ENCODE measurements at places on chromosomes 7 and 10.
A peak's percentile ranks its signal among the peaks of the same experiment; 100 is the strongest.

- DNase-seq = peak; percentile 21
Measured at GRCh38 chr7:81333004-81333403, 414.2 kb upstream of the SEMA3C start.

DNA sequence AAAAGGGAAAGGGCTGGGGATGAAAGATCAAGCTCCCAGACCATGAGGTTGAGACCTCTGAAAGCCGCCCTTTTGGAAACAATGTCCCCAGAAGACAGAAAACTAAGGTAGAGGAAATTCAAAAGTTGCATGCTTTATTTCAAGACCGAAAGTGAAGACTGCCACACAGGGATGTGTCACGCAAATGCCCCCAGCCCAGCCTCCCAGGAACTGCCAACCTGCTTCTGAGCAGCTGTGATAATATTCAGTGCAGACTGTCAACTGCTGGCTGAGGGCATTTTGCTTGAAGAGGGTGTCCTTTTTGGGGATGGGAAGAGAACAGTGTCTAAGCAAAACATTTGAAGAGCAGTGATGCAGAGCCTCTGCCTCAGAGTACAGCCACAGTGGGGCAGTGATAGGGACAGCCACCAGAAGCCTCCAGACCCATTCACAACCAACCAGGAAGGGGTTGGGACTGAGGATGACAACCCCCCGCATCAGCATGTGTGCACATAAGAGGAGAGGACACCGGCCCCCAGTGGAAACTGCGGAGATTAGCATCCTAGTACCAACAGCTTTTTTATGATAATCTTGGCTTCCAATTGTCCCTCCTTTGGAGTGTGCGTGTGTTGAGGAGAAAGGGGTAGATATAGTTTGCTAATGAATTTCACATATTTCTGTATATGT, 34.7 kb upstream of the NFE2L3 start:
- DNase-seq = no peak

- DNase-seq = peak; percentile 41
Measured at GRCh38 chr10:104336821-104337467, 1.3 kb downstream of the ITPRIP start.

DNA sequence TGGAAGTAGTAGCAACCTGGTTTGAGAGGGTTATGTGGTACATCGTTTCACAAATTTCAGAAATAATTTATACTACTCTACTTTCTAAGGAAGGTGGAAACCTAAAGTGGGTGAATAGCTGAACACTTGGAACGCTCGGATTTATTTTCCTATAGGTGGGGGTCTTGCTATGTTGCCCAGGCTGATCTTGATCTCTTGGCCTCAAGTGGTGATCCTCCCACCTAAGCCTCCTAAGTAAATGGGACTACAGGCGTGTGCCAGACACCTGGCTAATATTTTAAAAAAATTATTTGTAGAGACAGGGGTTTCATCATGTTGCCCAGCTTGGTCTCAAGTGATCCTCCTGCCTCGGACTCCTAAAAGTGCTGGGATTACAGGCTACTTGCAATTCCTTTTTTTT, 6.7 kb upstream of the KMT2E start:
- DNase-seq = no peak

DNA sequence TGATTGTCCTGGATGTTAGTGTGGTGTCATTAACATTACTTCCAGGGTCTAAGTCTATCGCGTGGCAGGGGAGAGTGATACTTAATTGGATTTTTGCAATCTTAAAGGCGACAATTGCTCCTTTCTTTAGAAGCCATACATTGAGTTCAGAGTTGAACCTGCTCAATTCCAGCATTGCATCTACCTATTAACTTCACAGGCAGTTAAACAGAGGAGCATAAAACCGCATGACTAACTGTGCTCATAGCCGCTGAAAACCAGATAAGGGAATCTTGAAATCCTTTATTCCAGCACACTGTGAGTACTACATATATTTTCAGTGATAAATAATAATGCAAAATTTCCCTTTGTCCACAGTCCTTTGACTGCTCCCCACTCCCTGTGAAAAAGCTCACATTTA, 255.3 kb downstream of the STK31 start:
- no peak for DNase-seq

DNA sequence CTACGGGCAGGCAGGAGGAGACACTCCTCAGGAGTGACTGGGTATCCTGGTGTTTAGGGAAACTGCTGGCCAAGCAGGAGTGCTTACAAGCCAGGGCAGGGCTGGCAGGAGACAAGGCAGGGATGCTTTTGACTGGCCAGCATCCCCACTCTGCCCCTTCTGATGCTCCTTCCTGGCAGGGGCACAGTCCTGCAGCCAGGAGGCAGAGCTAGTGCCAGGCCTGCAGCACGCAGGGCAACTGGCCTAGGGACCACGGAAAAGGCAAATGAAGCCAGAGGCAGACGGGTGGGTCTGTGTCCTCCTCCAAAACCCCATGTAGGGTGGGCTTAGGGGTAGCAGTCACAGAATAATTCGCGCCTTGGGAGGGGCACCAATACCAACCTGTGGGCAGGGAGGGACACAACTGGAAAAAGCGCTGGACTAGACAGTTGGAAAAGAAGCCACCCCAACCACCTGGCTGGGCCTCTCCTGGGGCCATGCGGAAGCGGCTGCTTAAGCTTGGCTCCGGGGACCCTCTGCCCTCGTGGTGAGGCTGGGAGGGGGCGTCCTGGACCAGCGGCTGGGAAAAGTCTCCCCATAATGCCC, 4.8 kb downstream of the IMPDH1 start:
- no peak for DNase-seq

GRCh38 chr7:77354484-77354883, 61.7 kb downstream of the GSAP start:
- no peak for DNase-seq

DNA sequence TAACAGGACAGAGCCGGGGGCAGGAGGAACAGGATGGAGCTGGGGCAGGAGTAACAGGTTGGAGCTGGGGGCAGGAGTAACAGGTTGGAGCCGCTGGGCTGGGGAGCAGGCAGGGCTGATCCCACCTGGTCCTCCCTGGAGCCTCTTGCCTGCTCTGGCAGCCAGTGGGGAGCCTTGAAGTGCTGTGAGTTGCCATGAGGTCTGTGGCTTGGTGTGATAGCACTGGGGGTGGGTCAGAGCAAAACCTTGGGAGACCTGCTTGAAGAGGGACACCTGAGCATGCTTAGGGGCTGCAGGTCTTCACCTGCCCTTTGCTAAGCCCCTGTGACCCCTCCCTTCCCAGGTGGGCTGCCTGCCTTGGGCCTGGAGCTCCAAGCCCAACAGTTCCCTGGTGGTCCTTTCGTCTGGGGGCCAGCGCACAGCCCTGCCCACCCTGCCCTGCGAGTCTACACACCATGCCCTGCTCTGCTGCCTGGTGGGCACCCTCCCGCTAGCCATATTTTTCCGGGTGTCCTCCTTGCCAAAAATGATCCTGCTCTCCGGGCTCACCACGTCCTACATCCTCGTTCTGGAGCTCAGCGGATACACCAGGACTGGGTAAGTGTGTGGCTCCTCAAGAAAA, 111.6 kb downstream of the ADCY1 start:
- DNase-seq = no peak

DNA sequence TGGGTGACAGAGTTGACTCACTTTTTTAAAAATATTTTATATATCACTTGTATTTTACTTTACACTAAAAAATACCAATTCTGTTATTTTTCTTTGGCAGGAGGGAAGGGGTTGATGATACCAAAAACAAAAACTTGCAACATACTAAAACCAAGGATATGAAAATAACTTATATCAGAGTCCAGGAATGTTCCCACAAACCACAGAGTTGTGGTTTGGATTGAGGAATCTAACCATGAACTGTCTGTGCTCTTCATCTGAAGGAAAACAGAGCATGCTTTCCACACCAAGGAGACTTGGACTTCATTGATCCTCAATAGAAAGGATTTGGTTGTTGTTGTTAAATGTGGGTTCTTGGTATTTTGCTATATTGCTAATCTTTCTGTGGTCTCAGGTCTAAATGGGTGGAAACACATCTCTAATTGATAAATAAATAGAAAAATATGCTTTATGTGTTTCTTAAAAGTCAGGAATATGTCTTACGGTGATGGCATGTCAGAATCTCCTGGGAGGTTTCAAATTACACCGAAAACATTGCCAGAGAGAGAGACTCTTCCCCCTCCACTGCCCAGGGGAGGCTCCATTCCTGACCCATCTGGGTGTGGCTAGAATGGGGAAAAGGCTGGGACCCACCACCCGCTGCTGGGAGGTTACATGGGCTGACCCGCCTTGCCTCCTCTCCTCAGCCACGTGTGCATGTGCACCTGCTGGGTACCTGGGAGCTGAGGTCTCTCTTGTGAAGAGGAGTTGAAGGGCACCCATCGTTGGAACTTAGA, 46.9 kb upstream of the STK17A start:
- peak; percentile 89 for DNase-seq

DNA sequence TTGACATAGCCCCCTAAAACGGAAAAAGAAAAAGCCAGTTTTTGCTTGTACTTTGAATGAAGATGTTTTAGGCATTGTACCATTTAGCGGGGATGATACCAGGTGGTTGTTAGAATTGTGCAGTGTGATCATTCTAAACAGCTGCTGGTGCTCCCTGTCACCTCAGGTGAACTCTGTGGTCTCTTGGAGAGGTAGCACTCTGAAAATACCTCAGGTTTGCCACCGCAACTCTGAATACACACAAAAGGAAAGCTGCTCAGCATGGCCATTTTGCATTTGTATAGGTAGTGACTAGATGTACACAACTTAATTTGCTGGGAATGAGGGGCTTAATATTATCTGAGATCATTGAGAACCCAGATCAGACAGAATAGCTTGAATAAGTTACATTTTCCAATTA, 52.6 kb downstream of the PLEKHA8 start:
- DNase-seq = no peak

GRCh38 chr7:33578166-33578565, 327.2 kb upstream of the BMPER start:
- no peak for DNase-seq

- DNase-seq = no peak
Measured at GRCh38 chr7:101870361-101871062, 53.1 kb downstream of the CUX1 start.

DNA sequence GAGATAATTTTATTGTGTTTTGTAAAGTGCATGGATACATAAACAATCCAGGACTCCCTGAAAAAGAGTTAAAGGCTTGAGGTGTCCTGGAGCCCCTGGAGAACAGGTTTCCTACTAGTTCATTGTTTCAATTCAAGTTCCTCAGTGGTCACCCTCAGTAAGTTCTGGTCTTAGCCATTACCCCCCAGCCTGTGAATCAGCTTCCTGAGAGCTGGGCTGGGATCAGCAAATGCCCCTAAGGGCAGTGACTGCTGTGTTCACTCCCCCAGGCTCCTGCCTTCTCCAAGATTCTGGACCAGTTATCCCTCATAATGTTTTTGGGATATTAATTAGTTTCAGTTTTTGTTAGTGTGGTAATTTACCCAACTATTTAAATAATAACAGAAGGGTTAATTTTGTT, 151.6 kb upstream of the PRSS58 start:
- DNase-seq = no peak

- no peak for DNase-seq
Measured at GRCh38 chr10:103507235-103508191, 14.0 kb downstream of the NEURL1 start.

DNA sequence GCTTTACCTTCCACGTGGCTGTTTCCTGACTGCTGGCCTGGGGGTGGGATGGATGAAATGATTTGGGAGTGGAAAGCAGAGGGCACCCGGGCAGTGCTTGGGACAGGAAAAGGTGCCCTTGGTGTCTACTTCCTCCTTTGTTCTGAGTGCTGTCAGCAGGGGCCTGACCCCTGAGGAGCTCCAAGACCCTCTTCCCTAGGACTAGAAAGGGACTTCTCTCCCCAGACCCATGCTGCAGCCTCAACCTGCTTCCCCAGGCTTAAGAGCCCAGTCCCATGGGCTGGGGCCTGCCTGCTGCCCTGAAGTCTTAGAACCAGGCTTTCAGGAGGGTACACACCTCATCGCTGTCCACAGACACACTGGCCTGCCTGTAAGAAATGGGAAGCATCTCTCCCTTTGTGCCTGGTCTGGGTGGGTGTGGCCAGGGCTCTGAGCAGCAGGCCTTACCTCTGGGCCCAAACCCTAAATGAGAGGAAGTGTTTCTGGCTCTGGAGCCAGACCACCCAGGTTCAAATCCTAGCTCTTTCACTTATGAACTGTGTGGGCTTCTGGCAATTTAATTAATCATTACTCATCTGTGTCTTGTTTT, 12.9 kb downstream of the CDH23 start:
- DNase-seq = no peak

DNA sequence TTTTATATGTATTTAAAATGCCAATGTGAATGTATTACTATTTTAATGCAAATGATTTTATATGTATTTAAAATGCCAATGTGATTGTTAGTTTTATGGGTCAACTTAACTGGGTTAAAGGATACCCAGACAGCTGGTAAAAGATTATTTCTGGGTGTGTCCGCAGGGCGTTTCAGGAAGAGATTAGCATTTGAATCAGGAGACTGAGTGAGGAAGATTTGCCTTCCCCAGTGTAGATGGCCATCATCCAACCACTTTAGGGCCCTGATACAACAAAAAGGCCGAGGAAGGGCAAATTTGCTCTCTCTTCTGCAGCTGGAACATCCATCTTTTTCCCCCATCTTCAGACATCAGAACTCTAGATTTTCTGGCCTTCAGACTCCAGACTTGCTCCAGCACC, 116.2 kb downstream of the BAMBI start:
- no peak for DNase-seq

DNA sequence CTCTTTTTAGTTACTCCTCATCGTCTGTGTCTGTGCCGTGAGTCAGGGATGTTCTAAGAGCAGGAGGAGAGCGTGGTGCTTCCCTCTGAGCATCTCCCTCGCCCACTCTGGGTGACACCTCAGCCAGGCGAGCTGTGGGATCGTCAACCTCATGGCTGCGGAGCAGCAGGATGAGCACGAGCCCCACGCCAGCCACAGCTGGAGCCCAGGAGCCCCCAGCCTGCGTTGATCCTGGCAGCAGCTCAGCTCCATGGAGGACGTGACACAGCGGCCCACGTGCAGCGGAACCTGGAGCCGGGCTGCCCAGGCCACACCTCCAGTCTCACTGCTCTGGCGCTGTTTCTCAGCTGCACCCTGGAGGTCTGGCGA, 512.0 kb downstream of the PTPRN2 start:
- no peak for DNase-seq

DNA sequence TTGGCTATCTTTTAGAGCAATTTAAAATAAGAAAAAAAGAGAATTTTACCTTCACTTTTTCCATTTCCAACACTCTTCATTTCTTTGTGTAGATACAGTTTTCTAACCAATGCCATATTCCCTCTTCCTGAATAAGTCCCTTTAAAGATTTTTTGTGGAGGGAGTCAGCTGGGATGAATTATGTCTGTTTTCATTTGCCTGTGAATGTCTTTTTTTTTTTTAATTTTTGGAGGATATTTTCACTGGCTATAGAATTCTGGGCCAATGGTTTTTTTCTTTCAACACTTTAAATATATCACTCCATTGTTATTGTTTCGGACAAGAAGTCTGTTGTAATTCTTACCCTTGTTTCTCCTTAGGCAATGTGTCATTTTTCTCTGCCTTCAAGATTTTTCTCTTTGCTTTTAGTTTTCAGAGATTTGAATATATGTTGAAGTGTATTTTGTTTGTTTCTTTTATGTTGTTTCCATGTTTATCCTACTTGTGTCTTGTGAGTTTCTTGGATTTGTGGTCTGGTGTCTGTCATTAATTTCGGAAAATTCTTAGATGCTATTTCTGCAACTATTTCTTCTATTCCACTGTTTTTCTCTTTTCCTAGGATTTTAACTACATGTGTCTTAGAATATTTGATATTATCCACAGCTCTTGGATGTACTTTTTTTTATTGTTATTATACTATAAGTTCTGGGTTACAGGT, 20.0 kb upstream of the CXCL12 start:
- DNase-seq = no peak

GRCh38 chr7:50603287-50603686, 38.1 kb upstream of the DDC start:
- no peak for DNase-seq
